ENCODE measurements at places on chromosomes 7 and 10.

- no peak for DNase-seq
These were observed 72.1 kb downstream of the VOPP1 start for GRCh38 chr7:55500117-55500756.

- DNase-seq: no peak
These were observed 1042.0 kb downstream of the DNAJB9 start for GRCh38 chr7:109611656-109612055.

- no peak for DNase-seq
These were observed 111.2 kb upstream of the BET1 start for GRCh38 chr7:94115316-94115715.

DNA sequence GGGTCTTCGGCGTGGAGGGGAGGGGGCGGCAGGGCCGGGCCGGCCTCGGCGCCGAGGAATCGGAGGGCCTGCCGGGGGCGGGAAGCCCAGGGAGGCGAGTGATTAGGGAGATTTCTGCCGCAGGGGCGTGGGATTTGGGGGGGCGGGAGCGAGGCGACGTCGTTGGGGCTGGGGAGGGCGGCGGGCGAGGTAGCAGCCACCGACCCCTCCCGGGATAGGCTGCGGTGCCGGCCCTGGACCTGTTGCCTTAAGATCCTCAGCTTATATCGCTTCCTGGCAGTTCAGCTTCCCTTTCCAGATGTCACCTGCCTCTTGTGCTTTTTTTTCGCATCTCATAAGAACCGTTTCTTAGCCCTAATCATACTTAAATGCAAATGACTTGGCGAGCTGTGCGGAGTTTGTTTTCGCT lies 655 bp downstream of the LMTK2 start:
- DNase-seq: no peak

DNA sequence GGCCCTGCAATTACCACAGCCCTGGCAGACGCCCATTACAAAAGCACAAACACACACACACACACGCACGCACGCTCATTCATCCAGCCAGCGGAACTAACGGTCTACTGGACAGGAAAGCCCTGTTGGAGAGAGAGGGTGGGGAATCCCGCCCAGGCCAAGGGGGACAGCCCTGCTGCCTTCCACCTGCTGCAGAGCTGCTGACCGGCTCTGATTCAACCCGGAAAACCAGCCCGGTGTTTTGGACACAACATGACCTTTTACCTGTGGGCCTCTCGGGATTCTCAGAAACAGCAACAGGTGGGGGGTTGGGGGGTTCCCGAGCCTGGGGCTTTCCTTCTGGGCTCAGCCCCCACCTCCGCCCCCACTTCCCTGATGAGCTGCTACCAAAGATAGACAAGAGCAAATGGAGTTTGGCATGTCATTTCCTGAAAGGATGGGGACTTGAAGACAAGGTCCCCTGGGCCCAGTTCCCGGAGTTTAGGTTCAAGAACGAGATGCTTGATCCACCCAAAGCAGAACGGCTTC lies 18.5 kb upstream of the SERPINE1 start:
- DNase-seq: peak; percentile 81

GRCh38 chr7:37255327-37255944 lies 193.2 kb downstream of the ELMO1 start:
- DNase-seq: no peak

DNA sequence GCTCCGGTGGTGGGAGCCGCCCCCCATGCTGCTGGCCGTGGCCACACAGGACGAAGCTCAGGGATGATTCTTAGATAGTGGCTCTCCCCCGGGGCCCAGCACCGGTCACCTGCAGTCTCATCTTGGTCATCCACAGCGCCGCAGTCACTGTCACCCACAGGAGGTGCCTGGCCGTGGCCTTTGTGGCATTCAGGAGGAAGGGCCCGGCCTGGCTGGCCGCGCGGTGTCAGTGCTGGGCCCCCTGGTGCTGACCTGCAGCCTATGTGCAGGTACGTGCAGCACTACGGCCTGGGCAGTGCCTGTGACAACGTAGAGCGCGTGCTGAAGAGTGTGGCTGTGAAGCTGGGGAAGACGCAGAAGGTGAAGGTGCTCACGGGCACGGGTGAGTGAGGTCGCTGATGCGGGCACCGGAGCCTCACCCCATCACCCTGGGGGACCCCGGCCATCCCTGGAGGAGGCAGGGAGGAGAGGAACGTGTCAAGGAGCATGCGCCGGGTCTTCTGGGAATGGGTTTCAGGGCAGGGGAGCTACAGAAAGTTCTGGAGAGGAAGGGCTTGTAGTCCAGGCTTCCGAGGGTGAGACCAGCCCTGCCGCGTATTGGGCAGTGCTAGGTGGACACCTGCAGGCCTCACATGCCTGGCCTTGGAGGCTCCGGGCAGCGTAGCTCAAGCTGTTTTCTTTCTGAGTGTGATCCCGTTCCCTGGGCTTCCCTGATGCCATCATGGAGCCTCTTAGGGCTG lies 5.0 kb downstream of the SPRN start:
- peak; percentile 29 for DNase-seq

GRCh38 chr7:43849047-43849446 lies 20.3 kb downstream of the MRPS24 start:
- no peak for DNase-seq

GRCh38 chr10:133336577-133337369 lies at the start of gene CALY:
Gene CALY, minus strand, starts transcription at chr10:133336896. Its CDS starts 7,907 bp downstream, at chr10:133328989.
- DNase-seq: peak; percentile 74

DNA sequence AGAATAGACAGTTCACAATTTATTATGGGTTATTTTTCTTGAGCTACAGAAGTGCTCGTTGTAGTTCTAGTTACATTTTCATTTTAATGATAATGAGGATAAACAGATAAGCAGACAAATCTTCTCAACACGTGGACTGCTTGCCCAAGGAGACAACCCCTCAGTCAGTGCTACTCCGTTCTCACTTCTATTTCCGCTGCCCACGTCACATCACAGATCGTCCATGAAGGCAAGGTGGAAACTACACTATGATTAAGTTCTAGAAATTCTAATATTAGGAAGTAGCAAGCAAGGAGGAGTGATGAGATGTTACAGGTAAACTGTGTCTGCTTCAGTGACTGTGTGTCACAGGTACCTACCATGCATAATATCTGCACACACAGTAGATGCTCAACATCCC lies 210.5 kb downstream of the CHCHD3 start:
- DNase-seq: no peak

DNA sequence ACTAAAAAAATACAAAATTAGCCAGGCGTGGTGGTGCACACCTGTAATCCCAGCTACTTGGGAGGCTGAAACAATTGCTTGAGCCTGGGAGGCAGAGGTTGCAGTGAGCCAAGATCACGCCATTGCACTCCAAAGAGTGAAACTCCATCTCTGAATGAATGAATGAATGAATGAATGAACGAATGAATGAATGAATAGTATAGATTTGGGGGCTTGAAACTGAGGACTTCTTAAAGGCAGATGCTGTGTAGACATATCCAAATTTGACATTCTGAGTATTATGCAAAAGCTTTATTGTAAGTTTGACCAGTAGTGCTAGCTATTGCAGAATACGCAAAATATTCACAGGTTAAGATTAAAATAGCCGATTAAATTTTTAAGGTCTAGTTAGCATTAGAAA lies 30.8 kb upstream of the ST7 start:
- no peak for DNase-seq

GRCh38 chr7:68015122-68015977 lies 1018.7 kb downstream of the TYW1 start:
- DNase-seq: no peak

- no peak for DNase-seq
These were observed 94.4 kb upstream of the SKAP2 start for GRCh38 chr7:26958834-26959233.

DNA sequence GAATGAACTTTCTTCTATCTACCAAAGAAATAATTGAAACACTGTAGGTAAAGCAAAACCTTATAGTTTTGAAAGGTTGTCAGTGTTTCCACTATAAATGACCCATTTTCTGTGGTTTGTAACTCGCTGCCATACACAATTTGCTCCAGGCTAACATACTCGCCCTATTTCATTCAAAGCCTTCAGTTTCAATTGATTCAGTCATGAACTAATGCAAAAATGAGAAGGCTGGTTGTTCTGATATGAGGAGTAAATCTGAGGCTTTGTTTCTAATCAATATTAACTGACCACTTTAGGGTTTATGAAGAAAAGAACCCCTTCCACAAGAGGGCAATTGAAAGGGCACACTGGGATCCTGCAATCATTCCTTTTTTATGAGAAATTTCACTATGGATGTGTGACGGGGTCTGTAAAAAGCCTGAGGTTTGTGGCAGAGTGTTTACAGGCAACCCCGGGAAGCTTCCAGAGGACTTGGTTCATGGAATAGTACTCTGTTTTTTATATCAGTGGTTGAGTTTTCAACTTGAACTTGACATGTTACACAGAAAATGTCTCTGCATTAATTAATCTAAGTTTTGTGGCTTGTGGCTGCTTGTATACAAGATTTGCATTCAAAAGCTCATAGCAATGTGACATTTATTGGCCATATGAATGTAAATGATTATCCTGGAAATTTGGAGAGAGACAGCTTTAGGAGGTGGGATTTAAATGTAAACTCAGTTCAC lies 133.2 kb downstream of the NRP1 start:
- DNase-seq: no peak

- no peak for DNase-seq
These were observed 58.0 kb downstream of the AHCYL2 start for GRCh38 chr7:129282865-129283264.

DNA sequence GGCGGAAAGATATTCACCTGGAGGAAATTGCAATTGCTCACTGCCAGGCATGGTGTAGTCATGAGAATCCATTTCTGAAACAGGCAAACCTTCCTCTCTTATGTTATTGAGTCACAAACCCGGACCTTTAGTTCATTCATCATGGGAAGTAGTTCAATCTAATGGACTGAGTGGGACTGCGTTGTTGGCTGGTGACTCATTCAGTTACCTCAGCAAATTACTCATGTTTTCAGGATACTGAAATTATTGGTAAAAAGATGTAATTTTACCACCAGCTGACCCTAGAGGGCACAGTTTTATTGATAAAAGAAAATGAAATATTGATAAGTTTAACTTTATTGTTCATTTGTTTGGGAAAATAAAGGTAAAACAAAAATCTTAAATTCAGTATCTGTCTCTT lies 1194.4 kb upstream of the SORCS1 start:
- peak; percentile 22 for DNase-seq

DNA sequence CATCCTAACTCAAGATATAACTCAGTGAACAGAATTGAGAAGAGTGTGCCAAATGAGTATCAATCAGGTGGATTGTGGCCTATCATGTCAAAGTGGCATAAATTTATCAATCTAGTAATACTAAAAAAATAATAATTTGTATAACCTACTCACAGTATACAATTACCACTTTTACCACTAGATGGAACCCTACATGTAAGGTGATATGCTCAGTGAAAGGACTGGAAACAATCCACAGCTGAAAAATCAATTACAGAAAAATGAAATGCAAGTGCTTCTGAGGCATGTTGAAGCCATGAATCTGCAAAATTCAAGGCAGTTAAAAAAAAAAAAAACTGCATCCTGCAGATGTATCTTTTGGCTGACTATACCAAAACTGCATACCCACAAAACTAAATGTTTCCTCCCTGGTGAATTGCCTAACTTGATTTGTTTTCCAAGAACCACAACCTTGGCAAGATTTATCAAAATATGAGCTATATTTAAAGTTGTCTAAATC lies 13.9 kb downstream of the ARHGAP19 start:
- peak; percentile 50 for DNase-seq

- no peak for DNase-seq
These were observed 17.7 kb upstream of the WIPI2 start for GRCh38 chr7:5172196-5172775.

GRCh38 chr10:3067859-3068179 lies 471 bp downstream of the PFKP start:
- DNase-seq: peak; percentile 56

DNA sequence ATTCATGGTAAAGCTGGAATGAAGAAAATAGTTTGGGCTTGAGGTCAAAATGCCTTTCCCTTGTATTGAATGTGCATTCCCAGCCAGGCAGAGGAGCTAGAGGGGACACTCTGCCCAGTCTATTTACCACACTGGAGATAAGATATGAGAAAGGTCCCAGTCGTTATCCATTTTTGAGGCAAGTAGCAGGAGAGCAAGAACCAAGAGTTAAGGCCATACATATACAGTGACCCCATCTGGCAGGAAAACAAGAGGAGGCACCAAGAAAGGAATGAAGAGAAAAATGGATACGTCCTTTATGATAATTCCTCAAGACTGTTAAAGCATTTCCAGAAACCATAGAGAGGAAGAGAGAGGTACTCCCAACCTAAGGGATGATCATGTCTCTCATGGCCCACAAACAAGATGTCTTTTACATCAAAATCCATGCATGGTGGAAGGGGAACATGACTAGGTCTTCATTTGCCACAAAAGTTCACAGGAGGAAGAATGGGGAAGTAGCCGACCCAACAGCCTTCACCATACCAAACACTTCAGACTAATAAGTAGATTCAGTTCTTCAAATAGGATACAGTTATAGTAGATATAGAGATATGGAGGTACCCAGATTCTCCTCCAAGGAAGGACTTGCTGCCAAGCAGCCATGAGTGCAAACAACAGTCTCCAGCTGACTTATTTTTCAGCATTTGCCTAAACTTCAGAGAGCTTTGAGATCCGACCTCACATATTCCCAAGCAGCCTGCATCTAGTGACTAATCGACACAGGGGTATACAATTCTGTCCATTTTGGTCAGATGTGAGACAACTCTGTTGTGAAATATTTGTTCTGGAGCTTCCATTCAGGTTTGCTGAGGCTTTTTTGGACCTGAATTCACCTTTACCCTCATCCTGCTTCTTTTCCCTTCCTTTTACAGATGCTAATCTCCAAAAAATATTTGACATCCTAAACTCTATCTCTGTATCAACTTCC lies 61.1 kb upstream of the CCDC71L start:
- no peak for DNase-seq

DNA sequence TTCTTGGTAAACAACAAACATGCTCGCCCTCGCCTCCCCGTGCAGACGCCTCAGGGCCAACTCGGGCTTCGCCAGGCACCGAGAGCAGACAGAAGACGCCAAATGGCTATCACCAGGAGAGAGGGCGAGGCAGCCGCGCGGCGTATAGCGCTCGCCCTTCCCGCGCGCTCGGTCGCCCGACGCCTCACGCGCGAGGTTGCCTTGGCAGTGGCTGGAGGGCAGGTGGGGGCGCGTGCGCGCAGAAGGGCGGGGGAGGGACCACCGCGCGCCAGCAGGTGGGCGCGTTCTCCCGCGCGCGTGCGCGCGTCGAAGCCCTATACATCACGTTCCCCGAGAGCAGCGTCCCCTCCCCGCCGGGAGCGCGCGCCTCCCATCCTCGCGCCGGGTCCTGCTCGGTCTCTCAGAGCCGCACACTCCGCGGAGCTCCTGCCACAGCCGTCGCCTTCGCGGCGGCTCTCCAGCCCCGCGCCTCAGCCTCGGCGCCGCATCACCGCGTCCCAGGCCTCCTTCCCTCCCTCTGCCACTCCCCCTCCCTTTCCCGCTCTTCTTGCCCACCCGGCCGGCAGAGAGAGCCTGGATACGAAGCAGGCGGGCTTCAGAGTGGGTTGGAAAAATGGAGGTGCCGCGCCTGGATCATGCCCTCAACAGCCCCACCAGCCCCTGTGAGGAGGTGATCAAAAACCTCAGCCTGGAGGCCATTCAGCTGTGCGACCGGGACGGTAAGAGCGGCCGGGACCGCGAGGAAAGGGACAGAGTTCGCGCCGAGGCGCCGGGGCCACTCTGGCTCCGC lies at the start of gene PHYHIPL:
Gene PHYHIPL, plus strand, starts transcription at position 403 of the 790 bp plus-strand sequence. Its CDS starts 211 bp downstream, at position 614.
- DNase-seq: peak; percentile 48
